ENCODE measurements at places on chromosomes 1 and 21.

DNA sequence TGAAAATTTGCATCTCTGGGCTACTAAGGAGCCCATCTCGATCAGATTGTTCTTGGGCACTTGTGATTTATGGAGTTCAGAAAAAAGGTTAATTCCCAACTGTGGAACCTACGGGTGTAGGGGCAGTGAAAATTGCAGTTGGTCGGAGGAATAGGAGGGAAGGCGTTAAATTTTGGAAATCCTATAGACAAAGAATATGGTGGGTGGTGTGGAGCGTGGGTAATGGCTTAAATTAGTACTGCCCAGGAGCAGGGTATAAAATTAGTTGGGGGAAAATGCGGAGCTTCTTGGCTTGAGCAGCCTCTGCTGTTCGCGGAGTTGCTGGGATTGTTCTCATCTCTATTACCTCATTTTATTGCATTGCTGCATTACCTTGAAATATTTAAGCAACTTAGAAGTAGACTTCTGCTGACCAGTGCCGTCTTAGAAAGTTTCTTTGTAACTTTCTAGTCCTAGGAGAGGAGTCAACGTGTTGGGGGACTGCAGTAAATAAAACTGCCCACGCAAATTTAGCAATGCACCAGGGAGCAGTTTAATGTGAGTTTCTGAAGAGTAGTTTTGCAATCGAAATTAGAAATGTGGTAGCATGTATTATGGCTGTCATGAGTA, 514 bp downstream of the S1PR1 start:
- peak; percentile 52 for DNase-seq

- DNase-seq, result no peak
Measured at GRCh38 chr1:205572421-205572820, 59.4 kb downstream of the ELK4 start.

- no peak for DNase-seq
Measured at GRCh38 chr1:84268346-84268745, 33.2 kb upstream of the SAMD13 start.

GRCh38 chr1:22502202-22502601, 50.6 kb downstream of the ZBTB40 start:
- no peak for DNase-seq

DNA sequence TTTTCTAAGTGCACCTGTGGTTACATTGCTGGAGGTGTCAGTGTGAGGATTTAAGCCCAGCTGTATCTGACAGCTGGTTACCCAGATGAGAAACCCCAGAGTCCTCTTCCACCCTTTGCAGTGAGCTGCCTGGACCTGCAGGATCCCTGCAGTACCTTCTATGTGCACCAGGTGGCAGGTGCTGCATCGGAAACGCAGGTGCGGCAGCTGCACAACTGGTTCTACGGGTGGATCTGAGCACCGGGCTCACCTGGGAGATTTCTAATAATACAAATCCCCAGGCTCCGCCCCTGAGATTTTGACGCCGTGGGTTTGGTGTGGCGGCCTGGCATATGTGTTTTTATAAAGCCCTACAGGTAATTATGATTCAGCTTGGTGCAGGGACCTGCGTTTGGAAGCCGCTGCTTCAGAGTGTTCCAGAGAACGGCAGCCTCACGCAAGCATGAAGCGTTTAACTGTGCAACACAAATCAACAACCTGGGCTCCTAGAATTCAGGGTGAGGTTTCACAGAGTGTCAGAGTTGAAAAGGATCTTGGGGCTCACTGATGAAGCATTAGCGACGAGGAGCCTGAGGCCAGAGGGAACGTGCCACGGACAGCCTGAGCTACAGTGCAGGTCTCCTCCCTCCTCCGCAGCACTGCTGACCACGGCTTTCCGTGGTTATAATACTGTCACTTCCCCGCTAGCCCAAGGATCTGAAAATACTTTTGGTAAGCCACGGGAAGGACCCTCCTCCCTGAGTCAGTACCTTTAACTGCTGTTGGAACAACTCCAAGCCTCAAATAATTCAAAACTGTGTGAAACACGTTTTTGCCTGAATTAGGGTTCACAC, 96.7 kb upstream of the TRABD2B start:
- DNase-seq, result peak; percentile 61

GRCh38 chr21:31448496-31448895, 104.4 kb upstream of the TIAM1 start:
- DNase-seq, result no peak

- DNase-seq, result no peak
Measured at GRCh38 chr1:228039986-228040385, 33.2 kb downstream of the WNT3A start.

DNA sequence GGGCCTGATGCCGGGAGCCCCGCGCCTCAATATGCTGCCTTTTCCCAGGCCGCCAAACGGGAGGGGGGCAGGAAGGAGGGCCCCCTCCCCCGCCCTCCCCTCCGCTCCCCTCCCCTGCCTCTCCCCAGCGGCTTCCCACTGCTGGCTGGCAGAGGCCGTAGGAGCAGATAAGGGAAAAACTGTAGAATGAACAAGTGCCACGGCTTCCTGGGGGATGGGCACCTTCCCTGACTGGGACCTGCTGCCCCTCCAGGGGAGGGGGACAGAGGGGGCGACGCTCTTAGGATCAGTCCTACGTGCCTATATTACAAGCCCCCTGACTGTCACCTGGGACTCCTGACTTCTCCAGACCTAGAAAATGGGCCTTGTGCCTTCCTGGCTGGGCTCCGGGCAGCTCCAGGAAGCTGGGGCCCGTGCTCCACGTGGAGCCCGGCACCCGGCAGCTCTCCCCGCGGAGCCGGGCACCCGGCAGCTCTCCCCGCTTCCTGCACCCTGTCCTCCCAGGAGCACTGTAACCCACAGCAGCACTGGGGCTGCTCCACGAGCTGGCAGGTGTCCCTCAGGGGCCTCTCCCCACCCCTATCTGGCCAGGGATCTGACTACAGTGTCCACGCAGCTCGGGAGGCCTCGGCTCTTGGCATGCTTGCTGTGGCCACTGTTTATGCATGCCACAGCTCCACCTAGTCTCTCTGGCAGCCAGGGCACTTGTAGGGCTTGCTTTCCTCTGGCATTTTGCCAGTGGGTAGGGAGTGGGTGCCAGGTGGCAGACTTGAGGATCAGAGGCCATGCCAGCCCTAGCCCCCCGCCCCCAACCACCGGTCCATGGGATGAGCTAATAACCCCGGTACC, 674 bp upstream of the HES5 start:
- no peak for DNase-seq

- no peak for DNase-seq
Measured at GRCh38 chr1:64006276-64007051, 197.0 kb upstream of the UBE2U start.

DNA sequence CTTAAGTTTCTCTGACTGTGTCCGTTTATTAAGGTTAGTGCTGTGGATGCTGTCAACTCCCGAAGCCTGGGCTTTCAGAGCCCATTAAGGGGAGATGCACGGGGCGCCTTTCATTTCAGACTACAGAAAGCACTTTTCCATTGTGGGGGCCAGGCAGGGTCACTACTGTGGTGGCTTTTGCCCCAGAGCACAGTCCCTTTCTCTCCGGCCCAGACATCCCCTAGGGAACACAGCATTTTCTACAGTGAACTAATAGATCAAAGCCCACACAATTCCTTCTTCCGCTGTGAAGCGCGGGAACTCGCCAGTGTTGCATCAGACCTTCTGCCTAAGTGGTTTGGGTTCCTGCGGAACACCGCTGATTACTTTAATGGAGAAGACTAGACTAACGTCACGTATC, 26.8 kb upstream of the MAP1LC3C start:
- no peak for DNase-seq

DNA sequence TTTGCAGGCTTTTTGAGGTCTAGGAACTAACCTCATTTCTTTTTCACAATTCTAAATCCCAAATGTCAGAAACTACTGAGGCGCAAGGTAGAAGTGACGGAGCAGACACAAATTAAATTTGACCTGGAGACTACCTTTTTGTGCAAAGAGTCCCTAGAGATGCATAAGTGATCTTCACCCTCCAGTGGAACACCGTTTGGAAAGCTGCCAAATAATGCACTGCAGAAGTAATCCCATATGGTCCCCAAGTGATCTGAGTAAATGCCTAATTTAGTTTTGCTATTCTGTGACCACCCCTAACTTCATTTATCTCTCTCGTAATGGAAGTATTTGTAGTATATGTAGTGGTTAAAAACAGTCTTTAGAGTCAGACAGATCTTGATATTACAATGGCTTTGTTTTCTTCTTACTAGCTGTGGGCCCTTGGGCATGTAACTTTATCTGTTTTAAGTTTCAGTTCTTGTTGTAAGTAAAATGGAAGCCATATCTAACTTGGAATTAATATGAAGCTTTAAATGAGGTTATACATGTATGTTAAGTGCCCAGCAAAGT, 70.4 kb upstream of the IPO9 start:
- DNase-seq, result no peak

GRCh38 chr1:94105957-94106529, 14.9 kb downstream of the ABCA4 start:
- no peak for DNase-seq

- DNase-seq, result no peak
Measured at GRCh38 chr1:171623651-171624331, 1.7 kb downstream of the MYOCOS start.

DNA sequence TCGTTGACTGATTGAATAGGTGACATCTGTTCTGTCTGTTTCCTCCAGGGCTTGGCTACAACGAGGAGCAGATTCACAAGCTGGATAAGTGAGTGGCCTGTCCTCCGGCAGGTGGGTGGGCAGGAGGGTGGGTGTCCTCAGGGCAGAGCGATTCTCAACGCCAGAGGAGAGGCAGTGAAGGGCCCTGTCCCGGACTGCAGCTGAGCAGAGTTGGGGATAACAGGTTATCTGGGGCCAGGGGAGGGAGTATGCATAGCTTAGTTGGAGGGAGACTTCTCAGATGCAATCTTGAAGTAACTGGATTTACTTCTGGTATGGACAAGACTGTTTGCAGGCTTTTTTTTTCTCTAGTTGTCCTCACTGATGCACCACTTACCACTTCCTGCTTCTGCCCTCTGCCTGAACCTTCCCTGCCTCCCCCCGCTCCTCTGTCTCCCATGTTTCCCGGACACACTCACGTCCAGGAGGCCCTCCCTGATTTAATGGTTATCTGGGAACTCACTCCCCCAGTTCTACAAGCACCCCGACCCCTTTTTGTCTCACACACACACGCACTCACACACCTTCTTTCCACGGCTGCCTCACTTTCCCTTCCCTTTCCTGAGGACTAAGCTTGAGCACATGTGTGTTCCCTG, 16.4 kb upstream of the RASSF5 start:
- no peak for DNase-seq

DNA sequence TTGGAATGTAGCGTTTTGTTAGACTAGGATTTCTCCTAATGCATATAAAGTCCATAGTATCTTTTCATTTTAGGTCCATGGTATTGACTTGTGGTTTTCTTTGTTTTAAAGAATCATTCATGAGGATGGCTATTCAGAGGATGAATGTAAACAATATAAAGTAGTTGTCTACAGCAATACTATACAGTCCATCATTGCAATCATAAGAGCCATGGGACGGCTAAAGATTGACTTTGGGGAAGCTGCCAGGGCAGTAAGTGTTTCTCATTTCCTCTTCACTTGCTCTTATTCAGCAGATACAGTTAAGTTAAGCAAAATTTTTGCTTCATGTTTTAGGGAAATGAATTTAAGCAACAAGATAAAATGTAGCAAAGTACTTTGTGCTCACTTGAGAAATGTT, 25.4 kb downstream of the GNAI3 start:
- no peak for DNase-seq
